Hepatocyte (in vitro differentiated cells): ENCODE measurements at places on chromosomes 6 and 20.

GRCh38 chr6:5325173-5325572, 63.9 kb downstream of the FARS2 start:
- no peak for DNase-seq

DNA sequence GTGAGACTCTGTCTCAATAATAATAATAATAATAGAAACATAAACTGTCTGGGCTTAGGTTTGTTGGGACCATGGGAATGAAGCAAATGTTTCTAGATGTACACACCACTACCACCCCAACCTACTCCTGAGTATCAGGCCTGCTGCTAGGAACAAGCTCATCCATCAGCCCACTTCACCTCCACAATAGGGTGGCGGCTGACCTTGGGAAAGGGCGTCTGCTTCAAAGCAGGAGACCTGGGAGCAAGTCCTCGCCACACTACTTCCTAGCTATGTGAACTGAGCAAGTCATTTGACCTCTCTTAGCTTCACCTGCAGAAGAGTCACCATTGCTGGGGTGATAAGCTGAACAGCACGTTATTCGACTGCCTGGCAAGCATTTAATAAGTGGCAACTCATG, 3.1 kb upstream of the FOXP4 start:
- DNase-seq: no peak

DNA sequence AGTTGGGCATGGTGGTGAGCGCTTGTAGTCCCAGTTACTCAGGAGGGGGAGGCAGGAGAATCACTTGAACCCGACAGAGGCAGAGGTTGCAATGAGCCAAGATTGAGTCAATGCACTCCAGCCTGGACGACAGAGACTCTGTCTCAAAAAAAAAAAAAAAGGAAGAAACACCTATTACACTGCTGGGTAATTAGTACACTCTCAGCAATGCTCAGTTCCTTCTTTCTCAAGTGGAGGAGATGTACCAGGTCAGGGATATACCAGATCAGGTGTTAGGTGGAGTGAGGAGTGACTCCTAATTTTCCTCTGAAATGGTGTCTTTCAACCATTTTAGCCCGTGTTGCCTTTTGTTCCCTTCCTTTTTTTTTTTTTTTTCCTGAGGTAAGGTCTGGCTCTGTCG, 30.0 kb upstream of the UBR2 start:
- DNase-seq: no peak

GRCh38 chr20:60494476-60494875, 536.3 kb downstream of the CDH26 start:
- no peak for DNase-seq

GRCh38 chr6:6925391-6926164, 182.2 kb upstream of the RREB1 start:
- no peak for DNase-seq

DNA sequence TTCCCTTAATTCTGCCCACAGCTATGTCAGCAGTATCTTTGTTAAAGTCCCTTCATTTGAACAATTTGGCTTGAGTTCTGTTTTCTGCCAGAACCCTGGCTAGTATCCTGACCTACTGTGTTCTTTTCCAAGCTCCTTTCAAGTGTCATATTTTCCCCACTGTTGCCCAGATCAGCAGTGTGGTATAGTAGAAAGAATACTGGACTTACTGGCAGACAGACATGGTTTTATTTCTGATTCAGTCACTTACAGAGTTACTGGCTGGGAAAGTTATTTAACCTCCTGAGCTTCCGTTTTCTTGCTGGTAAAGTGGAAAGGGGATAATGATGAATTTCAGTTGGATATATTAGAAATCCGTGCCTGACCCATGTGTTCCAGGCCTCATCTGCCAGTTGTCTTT, 39.8 kb upstream of the RAB23 start:
- DNase-seq: no peak

- no peak for DNase-seq
Observed at GRCh38 chr20:23583526-23583925, 15.2 kb upstream of the CST9L start.
